ENCODE measurements at places on chromosomes 3 and 15.

- DNase-seq, result no peak
Measured at GRCh38 chr3:14311729-14312128, 90.7 kb upstream of the SLC6A6 start.

GRCh38 chr3:141262308-141262705 is 30.7 kb downstream of the PXYLP1 start:
- no peak for DNase-seq

DNA sequence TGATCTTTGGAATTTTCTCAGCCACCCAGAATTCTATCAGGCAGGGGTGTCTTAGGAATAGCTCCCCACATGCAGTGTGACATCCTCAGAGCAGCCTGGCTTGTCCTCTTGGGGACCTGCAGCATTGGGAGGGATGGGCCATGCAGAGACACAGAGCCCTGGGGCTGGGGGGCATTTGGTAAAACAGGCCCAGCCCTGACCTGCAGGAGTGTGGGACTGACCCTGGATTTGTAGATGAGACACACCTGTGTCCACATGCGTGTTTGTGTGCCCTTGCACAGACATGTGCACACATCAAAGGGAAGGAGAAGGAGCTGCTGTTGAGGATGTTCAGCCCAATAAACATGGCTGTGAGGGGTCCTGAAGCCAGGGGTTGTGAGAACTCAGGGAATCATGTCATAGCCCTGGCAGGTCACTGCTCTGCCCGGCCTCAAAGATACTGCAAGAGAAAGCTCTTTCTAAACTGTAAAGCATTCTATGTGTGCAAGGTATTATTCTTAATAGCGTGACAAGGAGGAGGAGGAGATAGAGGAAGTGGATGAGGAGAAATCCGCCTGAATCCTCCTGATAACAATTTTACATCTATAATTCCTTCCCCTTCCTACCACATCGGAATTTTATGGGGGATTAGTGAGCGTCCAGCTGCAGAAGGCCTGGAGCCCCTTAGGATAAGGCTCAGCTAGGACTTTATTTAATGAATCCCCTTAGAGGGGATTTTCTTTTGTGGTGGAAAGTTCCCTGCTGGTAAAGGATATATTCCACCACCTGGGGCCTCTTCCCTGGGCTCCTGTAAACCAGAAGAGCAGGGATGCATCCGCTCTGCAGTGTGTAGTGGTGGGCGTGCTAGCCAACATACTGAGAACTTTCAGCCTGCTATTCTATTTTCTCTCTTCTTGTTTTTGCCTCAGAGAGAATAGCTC is 245.5 kb downstream of the EPHB1 start:
- DNase-seq, result no peak

DNA sequence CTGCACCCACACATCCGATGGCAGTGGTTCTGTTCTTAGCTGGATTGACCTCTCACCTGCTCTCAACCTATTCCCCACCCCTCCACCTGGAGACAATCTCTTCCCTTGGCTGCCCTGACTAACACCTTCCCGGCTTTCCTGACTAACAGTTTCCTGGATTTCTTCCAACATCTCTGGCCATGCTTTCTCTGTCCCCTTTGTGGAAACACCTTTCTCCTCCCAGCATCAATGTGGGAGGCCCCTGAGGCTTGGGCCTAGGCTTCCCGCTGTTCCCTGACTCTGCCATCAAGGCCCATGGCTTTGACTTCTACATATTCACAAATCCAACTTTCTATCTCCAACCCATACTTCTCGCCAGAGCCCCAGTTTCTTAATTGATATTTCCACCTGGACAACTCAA is 142.8 kb upstream of the ATP2B2 start:
- DNase-seq, result no peak

DNA sequence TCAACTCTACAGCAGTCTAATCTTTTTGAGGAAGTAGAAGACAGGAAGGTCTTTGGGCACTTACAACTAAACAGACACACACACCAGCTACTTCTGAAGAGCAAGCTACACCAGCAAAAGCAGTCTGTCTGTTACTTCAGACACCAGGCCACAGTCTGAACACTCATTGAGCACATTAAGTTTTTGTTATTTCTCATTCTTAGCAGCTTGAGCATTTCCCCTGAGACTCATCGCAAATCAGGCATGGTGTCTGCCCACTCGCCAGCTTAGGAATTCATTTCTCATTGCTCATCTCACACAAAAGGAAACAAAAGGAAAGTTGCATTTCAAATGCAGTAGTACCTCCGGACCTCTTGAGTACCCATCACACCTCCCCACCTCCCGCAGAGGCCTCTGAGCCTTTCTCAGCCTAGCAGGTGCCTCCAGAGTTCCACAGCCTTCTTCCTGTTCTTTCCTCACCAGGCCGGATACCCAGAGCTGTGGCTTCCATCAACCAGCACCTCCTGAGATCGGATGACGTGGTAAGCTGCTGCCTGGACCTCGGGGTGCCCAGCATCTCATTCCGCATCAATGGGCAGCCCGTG is 302.0 kb downstream of the RYR3 start:
- DNase-seq, result no peak

DNA sequence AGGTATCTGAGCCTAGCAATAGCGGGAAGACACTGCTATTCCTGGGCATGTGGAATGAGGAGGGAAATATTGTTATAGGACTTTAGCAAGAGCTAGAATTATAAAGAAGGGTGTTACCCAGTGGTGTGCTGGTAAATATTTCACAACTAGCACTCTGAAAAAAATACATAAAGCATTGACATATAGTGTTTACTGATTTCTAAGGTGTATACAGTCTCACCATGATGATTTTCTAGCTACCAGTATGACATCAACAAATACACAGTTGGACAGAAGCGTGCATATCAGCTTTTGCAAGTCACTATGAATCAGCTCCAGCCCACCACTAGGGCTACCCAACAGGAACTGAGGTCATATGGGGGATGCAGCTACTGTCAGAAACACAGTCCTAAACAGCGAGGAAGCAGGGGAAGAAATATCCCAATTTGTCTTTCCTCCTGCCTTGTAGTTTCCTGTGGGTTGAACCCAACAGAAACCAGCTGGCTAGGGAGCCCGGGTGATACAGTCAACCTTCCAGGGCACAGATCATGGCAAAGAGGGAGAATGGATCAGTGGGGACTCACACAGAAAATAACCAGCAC is 39.6 kb downstream of the HGD start:
- no peak for DNase-seq

GRCh38 chr3:123036352-123037014 is 8.9 kb upstream of the SEMA5B start:
- no peak for DNase-seq

- DNase-seq, result no peak
Measured at GRCh38 chr3:178140531-178141304, 395.5 kb upstream of the KCNMB2 start.

GRCh38 chr3:53650928-53651661 is 156.7 kb downstream of the CACNA1D start:
- no peak for DNase-seq

All from CD4-positive, alpha-beta T cell treated with Interleukin-10 for 1 hour (primary cell).